ENCODE measurements at places on chromosomes 7 and 10.

DNA sequence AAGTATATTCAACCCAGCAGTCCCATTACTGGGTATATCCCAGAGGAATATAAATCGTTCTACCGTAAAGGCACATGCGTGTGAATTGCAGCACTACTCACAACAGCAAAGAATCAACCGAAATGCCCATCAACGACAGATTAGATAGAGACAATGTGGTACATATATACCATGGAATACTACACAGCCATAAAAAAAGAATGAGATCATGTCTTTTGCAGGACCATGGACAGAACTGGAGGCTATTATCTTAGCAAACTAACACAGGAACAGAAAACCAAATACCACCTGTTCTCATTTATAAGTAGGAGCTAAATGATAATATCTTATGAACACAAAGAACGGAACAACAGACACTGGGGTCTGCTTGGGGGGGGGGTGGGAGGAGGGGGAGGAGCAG is 44.3 kb upstream of the KLHL7 start:
- DNase-seq, result no peak

- no peak for DNase-seq
These were observed 60.1 kb upstream of the GNA12 start for GRCh38 chr7:2904202-2904601.

DNA sequence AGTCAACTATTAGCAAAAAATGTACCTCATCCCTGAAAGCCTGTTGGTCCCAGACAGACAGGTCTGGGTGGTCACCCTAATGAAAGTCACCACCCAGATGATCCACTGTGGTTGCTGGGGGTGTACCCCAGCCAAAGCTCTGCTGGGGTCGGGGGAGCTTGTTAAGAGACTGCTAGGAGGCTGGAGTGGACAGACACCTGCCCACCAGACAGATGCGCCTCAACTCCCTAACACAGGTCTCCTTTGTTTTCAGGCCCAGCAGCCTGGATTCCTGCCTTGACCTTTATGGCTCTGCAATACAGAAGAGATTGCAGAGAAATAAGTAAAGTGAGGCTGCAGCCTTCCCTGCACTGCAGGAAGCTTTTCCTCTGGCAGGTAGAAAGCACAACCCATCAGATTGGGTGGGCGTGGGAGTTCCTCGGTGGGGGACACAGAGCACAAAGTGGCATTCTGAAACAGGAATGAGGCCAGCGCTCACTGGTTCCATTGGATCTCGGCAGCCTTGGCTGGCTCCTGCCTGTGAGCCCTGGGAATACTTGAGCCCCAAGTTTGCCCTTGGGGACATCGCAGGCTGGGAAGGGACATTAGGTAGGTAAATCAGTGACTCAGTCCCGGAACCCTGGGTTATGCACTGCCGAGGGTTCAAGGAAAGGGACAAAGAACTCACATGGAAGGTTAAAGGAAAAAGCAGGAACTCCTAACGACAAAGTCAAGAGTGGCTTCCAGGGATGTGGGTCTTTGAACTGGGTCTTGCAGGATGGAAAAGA is 18.0 kb upstream of the ZNF488 start:
- no peak for DNase-seq

DNA sequence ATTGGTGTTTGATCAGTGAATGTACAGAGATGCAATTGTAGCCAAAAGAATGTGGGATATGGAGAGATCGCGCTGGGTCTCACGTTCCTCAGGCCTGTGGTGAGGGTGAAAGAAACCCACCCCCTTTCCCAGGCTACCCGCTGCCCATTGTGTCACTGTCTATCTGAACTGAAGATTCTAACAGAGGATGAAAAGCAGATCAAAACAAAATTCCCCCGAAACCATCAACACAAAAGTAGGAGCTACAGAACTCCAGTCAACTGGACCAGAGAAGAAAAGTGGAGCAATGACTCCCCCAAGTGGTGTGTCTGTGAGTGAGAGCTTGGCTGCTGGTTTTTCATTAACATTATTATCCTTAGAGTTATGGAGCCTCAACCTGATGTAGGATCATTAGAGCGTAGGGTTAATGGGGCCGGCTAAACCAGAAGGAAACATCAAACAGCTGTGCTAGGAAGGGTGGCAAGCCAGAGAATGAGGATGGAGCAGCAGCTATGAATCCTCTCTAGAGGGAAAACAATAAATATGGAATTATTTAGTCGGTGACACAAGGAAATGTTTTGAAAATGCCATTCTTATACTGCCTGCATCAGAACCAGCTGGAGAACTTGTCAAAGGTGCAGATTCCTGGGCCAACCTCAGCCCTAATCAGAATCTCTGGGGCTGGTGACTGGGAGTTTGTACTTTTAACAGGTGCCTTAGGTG is 38.3 kb downstream of the AKR1B1 start:
- DNase-seq, result no peak

GRCh38 chr7:141915565-141915964 is 634 bp upstream of the OR9A4 start:
- no peak for DNase-seq
